ENCODE measurements at places on chromosomes 1 and 21.
A peak's percentile ranks its signal among the peaks of the same experiment; 100 is the strongest.

- no peak for DNase-seq
Observed at GRCh38 chr21:41835711-41836154, 43.4 kb downstream of the PRDM15 start.

- DNase-seq, result peak; percentile 86
Observed at GRCh38 chr1:151311589-151312331, 15.5 kb downstream of the PI4KB start.

- DNase-seq, result no peak
Observed at GRCh38 chr21:33155422-33155821, 74.3 kb upstream of the IFNAR2 start.

DNA sequence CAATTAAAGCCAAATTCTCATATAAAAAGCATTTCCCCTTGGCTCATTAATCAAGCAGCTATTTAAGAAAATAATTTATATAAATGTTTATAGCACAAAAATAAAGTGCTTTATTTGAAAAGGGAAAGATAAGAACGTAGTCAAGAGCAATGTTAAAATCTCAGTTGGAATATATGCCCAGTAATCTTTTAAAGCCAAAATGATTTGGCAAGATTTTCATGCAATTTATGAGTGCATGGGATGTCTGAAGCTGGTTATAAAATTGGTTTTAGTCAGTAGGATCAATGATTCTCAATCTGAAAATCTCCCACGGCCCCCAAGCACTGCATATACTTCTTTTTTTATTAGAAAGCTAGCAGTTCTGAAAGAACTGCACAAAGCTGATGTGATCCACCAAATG, 188.8 kb downstream of the RERE start:
- no peak for DNase-seq

DNA sequence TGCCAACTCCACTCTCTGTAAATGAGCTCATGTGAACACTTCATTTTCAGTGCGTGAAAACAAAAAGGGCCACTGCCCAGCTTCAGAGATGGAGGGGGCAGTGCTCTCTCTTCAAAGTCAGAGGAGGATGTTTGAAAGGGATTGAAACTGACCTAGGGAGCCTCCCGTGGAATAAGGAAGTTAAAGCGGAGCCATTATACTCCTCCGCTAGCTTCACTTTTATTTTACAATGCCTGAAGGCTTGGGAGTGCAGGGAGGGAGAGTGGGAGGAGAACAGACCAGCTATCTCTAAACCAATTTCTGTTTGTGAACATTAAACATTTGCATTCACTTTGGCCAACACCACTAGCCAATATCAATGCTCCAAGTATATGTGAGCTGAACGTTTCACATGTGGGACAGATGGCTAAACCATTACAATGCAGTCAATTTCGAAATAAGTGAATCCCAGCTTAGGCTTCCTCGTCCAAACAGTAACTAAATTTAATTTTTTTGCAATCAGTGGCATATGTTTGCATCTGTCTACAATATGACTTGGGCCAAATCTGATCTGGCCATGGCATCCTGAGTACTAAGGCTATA, 126.9 kb downstream of the ESRRG start:
- no peak for DNase-seq

- DNase-seq, result no peak
Observed at GRCh38 chr21:44819283-44820243, 1.7 kb upstream of the SUMO3 start.

GRCh38 chr1:162193221-162193620, 123.7 kb downstream of the NOS1AP start:
- no peak for DNase-seq

DNA sequence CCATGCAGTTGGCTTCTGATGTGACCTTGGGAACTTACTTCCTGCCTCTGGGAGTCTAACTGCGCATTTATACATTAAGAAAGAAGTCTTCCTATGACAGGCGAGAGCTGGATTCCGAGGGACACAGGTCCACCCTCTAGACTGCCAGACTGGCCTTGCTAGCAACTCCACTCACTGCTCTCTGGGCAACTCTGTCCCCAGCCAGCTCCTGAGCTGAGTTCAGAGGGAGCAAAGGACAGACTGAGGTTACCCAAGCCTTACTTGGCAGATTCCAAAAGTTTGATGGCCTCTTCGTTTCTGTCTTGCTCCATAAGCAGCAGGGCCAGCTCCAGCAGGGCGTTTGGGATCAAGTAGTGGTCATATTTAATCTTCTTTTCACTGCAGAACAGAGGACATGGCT, 41.8 kb downstream of the TTC39A start:
- DNase-seq, result no peak

DNA sequence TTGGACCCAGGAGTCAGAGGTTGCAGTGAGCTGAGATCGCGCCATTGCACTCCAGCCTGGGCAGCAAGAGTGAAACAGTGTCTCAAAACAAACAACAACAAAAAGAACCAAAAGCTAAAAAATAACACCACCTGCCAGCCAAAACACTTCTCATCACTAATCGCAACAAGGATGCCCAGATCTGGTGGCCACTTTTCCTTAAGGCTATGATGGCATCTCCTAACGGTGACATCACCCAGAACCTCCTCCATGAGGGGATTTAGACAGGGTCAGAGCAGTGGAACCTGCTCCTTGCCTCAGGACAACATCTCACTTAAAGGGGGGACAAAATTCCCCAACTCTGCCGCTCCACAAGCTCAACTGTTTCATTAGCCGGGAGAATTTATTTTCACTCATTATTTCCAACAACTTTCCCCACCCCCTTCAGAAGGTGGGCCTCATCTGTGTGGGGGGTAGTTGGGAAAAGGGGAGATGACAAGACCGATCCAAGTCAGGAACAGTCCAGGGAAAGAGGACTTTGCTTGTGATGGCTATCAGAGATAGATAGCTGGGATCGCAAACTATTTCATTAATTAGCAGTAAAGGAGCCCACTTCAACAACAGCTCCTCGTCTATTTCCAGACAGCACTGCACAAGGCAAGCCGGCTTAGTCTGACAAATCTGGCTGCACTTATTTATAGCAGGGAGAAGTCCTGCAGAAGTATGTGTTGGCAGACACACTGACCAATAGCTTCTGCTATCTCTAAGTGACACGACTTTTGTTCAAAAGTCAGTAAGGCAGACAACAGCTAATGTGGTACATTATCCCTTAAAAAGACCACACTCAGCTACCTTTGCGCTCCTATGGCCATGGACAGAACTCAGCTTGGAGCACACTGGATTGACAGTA, 2.6 kb downstream of the PABPC4 start:
- no peak for DNase-seq

GRCh38 chr1:203556047-203556851, 62.3 kb downstream of the OPTC start:
- no peak for DNase-seq

Data from stimulated activated naive CD4-positive, alpha-beta T cell treated with Interleukin-2 at 50 U/mL for 16 hours (primary cell).